ENCODE measurements at places on chromosomes 6 and 20. TPM values are rescaled to one million over a fixed set of nuclear protein-coding genes. Genes with fewer than 3 reads are reported as not detected.

- DNase-seq: no peak
- H3K4me1 ChIP-seq: no peaks in the 10 kb centered on the region
- no peak overlapping the region for H3K27ac ChIP-seq
- H3K4me3 ChIP-seq: no peak overlapping the region
Observed at GRCh38 chr6:169999367-169999766, 247.9 kb downstream of the ERMARD start.

GRCh38 chr20:16695628-16696027, 34.2 kb upstream of the SNRPB2 start:
- no peaks in the 10 kb centered on the region for H3K4me1 ChIP-seq
- H3K27me3 ChIP-seq: 0 out of 2 replicates have a peak, but pooled peaks cover 3% of the 10 kb centered on the region
- H3K4me3 ChIP-seq: no peak overlapping the region
- H3K36me3 ChIP-seq: no peaks in the 10 kb centered on the region
- no peak overlapping the region for H3K27ac ChIP-seq

GRCh38 chr20:24971376-24972101, 21.0 kb downstream of the APMAP start:
- no peak overlapping the region for H3K27ac ChIP-seq
- no peak for DNase-seq
- H3K27me3 ChIP-seq: no peaks in the 10 kb centered on the region
- H3K36me3 ChIP-seq: peaks cover 33% of the 10 kb centered on the region
- no peaks in the 10 kb centered on the region for H3K4me1 ChIP-seq

GRCh38 chr6:130697995-130698535, 129.1 kb upstream of the SMLR1 start:
- no peak overlapping the region for H3K27ac ChIP-seq
- H3K4me3 ChIP-seq: no peak overlapping the region

Gene RAET1E
- total RNA-seq: not detected

Gene CDH22
- not detected for total RNA-seq
